ENCODE measurements at places on chromosomes 3 and 15.
A peak's percentile ranks its signal among the peaks of the same experiment; 100 is the strongest.

- peak; percentile 64 for DNase-seq
These were observed 59.6 kb upstream of the LMCD1 start for GRCh38 chr3:8441969-8442559.

DNA sequence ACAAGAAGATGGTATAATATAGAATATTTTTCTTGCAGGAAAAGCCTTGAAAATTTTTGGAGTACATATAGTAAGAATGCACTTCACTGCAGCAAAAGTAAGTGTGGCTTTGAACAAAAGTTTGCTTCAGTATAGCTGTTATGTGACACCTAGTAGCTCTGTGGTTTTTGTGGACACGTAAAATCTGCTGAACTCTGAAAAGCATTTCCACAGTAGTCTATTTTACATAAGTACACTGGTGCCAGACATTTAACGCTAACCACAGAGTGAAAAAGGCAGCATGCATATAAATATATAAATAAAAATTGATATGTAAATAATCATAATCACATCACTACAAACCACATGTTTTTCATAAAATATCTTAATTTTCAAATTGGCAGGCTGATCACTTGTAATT is 39.8 kb downstream of the CGGBP1 start:
- DNase-seq, result no peak

DNA sequence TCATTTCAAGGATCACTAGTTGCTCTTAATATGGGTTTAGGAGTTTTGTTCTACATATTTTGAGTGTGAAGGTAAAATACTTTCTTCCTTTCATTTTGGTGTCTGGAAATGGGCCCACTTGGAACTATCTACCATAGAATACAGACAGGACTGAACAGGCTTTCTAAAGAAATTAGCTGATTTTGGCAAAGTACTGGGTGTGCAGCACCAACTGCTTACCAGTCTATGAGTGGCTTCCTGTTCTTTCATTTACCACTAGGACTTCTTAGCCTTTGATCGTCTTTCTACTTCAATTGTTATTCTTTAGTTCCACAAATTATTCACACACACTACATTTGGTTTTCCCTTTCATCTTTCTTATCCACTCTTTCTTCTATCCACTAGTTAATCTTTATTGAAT is 1196.3 kb downstream of the ROBO1 start:
- DNase-seq, result no peak

GRCh38 chr3:67706934-67707333 is 52.5 kb upstream of the SUCLG2 start:
- peak; percentile 25 for DNase-seq

DNA sequence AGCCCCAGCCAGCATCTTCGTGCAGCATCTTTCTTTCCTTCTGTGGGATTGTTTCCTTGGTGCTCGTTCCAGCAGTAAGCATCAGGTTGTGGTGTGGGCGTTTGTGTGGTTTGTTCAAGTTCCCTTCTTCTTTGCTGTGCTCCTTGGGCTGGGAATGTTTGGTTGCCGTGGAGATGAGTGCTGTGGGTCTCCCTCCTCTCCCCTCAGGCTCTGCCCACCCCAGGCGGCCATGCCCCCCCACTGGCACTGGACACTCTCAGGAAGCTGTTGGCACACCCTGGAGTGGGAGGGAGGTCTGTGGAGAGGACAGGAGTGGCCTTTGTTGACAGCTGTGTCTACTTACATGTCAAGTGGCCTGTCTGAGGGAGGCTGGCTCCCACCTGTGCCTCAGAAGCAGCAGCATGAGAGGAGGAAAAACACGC is 46.5 kb upstream of the SACM1L start:
- DNase-seq, result peak; percentile 94

DNA sequence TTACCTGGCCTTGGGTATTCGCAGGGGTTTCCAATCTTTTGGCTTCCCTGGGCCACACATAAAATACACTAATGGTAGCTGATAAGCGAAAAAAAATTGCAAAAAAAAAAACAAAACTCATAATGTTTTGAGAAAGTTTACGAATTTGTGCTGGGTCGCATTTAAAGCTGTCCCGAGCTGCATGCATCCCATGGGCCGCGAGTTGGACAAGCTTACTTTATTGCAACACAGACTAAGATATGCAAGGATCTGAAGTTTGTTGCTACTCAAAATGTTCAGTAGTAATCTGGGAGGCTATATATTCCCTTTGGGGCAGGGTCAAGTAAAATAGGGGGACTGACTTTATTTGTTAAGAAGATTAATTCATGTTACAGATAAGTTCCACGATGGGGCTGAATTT is 247.9 kb downstream of the CD47 start:
- no peak for DNase-seq

GRCh38 chr3:2495746-2496145 is 397.1 kb downstream of the CNTN4 start:
- no peak for DNase-seq

DNA sequence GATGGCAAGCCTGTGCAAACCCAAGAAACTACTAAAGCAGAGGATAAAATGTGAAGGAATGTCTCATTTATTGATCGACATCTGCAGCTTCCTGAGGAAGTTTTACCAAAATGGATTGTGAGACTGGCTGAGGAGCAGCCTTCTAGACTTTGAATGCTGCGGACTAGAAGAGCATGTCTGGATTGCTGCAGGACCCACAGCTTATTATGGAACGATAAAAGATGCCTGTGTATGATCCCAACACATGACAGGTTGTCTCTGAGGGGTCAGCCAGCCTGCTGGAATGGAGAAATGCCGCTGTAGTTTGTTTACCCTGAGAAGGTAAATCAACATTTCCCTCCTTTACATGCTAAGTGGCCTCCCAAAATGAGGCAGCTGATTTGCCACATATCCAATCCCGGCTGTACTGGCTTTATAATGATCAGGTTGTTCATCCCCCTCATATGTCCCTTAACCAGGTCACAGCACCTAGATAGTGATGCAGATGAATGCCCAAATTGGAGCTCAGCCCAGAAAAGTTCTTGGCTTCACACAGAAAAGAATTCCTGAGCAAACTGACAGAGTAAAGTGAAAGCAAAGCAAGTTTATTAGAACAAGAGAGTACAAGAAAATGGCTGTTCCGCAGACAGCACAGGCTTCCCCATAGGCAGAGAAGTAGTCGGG is 63.9 kb downstream of the IL12A start:
- no peak for DNase-seq

GRCh38 chr15:68081869-68082505 is 27.9 kb downstream of the PIAS1 start:
- DNase-seq, result no peak

Measured in brain microvascular endothelial cell (primary cell).